EL (cell line): ENCODE measurements at places on chromosomes 4 and X.

DNA sequence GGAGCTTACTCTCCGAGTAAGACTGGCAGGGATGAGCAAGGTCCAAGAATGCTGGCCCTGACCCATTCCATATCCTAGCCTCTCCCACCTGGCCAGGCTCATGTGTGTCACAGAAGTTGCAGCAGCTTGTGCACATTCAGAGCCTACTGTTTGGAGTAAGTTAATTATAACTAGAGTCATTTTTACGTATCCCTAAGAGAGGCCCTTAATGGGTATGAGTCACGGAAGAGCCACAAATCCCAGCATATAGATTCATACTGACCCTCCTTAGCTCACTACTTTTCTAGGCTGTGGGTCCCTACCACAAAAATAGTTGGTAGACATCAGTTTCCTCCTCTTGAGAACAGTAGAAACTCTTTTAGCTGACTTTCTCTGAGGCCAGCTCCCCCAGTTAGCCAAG lies 118.3 kb upstream of the FRG1 start:
- no peak for DNase-seq

- no peak for DNase-seq
These were observed 11.9 kb downstream of the GRPEL1 start for GRCh38 chr4:7055990-7056325.

- DNase-seq: no peak
These were observed 29.5 kb downstream of the CXXC4 start for GRCh38 chr4:104465201-104465600.

GRCh38 chr4:42436928-42437565 lies 39.8 kb downstream of the SHISA3 start:
- no peak for DNase-seq

GRCh38 chr4:120540625-120541024 lies 381.9 kb downstream of the PRDM5 start:
- DNase-seq: no peak

DNA sequence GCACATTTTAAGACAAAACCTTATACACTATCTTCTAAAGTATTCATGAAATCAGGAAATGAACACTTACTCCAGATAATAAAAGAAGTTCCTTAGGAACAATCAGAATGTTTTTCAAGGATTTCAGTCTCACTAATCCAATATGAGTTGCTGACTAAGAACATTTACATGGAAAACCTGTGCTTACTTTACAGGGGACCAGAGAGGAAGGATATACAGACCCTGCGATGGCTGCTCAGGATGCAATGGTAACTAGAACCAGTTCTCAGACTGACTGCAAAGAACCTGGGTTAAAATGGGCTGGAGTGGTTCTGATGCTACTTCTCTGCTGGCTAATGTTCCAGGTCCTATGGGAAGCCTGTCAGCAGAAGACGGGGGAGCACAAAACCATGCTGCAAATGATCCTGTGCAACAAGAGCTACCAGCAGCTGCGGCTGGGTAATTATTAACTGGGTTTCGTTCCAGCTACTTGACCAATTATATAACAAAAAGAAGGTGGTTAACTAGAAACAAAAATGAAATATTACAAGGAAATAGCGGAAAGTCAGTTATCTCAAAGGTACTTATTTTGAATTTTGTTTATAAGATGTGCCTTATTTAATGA lies 85.3 kb downstream of the ANXA10 start:
- no peak for DNase-seq

GRCh38 chr4:150106886-150107285 lies 28.6 kb downstream of the DCLK2 start:
- peak; percentile 76 for DNase-seq

DNA sequence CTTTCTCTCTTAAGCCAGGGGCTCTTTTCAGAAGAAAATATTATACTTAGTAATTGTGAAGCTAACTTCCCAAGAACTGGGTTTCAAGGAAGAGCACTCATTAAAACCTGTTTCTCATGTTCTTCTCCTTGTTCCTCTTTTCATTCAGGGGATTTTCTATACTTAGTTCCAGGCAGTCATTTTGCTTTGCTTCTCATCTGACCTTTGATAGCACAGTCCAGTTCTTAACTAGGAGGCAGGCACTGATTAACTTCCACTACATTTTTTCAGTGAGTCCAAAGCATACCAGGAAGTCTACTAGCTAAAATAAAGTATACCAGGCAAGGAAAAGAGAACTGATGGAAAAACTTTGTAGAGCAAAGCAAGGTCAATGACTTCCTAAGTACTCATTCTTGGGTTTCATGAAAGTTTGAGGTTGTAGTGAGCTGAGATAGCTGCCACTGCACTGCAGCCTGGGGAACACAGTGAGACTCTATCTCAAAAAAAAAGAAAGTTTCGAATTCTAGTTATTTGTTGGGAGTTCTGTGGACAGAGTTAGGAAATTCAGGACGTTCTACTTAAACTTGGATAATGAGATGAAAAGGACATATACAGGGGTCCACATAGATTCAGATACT lies 190.1 kb upstream of the HS3ST1 start:
- DNase-seq: no peak

- DNase-seq: no peak
These were observed 8.5 kb downstream of the TAFAZZIN start for GRCh38 chrX:154419688-154420401.

DNA sequence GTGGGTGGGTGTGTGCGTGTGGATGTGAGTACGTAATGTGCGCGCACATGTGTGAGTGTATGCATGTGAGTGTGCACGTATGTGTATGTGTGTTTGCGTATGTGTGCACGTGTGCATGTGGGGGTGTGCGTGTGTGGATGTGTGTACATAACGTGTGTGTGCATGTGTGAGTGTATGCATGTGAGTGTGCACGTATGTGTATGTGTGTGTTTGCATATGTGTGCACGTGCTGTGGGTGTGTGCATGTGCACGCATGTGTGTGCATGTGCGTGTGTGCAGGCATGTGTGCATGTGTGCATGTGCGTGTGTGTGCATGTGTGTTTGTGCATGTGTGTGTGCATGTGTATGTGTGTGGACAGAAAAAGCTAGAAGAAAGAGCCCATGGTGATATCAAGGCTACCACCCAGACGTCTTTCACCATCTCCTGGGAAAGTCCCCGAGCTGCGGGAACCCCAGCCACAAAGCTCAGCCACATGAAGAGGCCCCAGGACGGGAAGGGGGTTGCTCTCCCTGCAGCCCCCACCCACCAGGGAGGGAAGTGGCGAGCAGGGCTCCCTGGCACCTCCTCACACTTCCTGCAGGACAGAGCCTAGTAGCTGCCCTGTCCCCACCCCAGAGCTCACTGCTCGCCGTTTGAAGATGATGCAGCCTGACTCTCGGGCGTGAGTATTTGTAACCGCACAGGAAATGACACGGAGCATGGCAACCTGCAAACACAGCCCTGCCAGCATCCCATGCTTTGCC lies 108.3 kb downstream of the DCTD start:
- DNase-seq: no peak

- DNase-seq: no peak
These were observed 346.7 kb upstream of the SLIT2 start for GRCh38 chr4:19905024-19905423.

GRCh38 chr4:102103368-102103767 lies 241.9 kb downstream of the SLC39A8 start:
- DNase-seq: no peak

- no peak for DNase-seq
These were observed 151.7 kb upstream of the CASK start for GRCh38 chrX:42075032-42075431.

- no peak for DNase-seq
These were observed 32.9 kb upstream of the DIPK2B start for GRCh38 chrX:45233531-45233930.

DNA sequence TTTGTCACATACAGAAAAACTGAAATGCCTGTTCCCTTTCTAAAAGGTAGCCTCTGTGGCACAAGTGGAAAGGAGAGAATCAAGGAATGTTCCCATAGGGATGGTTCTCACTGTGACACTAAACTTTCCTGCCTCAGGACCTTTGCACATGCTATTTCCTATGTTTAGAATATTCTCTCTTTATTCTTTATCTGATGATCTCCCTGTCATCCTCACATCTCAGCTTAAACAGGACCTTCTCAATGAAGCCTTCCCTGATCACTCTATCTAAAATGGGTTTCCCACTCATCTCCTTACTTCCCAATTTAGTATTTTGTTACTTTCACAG lies 32.3 kb downstream of the HOPX start:
- no peak for DNase-seq

- no peak for DNase-seq
These were observed 43.0 kb upstream of the PHOX2B start for GRCh38 chr4:41791557-41791956.

- no peak for DNase-seq
These were observed 118.1 kb upstream of the NEIL3 start for GRCh38 chr4:177191586-177191985.

- DNase-seq: no peak
These were observed 443.6 kb upstream of the TENM3 start for GRCh38 chr4:181799561-181800069.

GRCh38 chr4:139607502-139608060 lies 51.6 kb upstream of the SETD7 start:
- no peak for DNase-seq

GRCh38 chr4:184395971-184396391 lies 78.4 kb downstream of the IRF2 start:
- DNase-seq: no peak

GRCh38 chrX:56802428-56802827 lies 73.4 kb downstream of the NBDY start:
- DNase-seq: no peak

DNA sequence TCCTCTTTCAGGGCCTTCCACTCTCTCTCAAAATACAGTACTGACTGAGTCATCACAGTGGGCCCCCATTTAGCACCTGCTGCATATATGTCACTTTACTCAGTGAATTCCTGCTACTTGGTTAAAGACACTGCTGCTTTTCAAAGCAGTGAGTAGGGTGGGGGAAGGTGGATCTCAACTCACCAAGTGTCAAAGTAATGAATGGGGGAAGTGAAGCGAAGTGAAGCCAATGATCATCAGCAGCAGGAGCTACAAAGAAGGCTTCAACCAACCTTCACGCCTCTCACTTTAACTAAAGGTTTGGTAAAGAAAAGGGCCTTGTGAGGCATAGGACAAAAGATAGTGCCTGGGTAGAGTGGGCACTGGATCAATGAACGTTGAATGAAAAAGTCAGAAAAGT lies 424.1 kb downstream of the SMARCA1 start:
- no peak for DNase-seq

DNA sequence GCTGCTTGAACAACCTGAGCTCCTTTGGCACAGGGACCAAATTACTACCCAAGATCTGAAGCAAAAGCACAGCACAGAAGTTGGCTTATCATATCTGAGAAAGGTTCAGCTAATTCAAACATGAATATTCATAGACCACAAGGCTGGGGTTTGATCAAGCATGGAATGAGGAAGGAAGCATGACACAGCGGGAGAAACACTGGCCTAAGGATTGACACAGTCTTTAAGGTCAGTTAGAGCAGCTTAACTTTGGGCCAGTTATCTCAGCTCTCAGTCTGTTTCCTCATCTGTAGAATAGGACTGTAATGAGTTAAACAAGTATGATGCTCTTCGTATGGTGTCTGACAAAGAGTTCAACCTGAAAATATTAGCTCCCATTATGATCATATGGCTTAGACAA lies 88.5 kb upstream of the CBR4 start:
- peak; percentile 50 for DNase-seq

- no peak for DNase-seq
These were observed 58.8 kb upstream of the FAAH2 start for GRCh38 chrX:57227691-57228090.

DNA sequence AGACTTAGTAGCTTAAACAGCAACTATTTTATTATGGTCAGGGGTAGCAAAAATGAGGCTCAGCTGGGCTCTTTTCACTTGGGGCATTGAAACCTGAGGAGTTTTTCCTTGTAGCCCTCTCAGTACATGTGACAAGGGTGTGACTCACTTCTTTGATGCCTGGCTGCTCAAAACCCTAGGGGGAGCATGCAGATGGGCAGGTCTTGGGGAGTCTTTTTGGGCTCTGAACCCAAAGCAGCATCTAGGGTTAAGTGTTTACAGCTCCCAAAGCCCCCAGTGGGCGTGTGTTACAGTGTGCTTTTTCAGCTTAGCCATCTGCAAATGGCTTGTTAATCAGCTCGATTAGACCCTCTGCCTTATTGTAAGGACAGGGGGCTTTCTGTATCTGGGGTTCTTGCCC lies 1752.7 kb downstream of the PCDH7 start:
- DNase-seq: no peak

GRCh38 chr4:1683261-1683735 lies 815 bp downstream of the FAM53A start:
- DNase-seq: peak; percentile 83

DNA sequence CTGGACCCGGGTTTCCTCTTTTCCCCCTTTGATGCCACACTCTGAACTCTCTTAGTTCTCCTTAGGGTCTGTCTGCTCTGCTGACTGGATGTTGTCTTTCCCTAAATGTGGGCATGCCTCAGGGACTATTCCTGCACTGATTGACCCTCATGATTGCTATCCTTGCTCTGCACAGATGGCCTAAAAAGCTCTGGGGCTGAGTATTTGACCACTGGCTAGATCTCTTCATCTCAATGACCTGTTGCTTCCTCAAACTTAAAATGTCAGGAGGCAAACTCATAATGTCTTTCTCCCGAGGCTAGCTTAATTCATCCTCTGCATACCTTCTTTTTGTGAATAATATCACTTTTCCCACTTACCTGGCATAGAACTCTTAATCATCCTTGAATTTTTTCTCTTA lies 157.4 kb downstream of the GATB start:
- no peak for DNase-seq

GRCh38 chr4:121096191-121096590 lies 23.9 kb upstream of the NDNF start:
- DNase-seq: no peak

GRCh38 chrX:150572206-150572605 lies 3.8 kb downstream of the MTM1 start:
- no peak for DNase-seq

DNA sequence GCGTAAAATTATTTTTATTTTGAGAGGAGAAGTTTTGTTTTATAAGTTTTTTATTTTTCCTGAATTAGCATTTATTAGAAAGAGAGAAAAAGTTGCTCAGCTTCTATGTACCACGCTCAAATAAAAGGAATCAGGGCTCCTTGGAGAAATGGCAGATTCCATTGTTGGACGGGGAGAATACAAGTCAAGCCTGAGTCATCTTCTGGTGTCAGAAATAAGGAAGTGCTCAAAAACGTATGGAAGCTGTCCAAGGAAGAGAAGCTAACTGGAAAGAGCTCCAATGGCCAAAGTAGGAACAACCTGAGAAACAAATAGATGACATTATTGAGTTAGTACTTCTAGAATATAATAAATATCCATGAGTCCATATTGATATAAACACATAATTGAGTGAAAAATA lies 89.3 kb upstream of the NEIL3 start:
- peak; percentile 37 for DNase-seq

GRCh38 chr4:148057516-148057915 lies 325.6 kb downstream of the ARHGAP10 start:
- no peak for DNase-seq

DNA sequence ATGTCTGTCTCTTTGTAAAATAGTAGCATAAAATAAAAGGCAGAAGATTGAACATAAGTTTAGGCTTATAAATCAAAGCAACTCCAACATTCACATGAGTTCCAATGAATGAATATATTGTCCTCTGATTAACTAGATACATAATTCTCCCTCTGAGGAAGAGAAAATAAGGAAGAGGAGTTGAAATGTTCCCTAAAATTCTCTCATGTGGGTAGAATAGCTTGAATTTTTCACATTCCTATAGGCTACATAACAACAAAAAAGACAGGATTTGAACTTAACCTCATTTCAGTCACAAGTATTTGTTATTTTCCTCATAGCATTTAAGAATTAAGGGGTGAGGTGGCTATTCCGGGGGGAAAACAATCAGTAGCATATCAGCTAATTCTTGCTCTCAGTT lies 462.4 kb upstream of the NDST4 start:
- no peak for DNase-seq

GRCh38 chrX:74216421-74216820 lies 87.6 kb upstream of the ZCCHC13 start:
- no peak for DNase-seq

GRCh38 chr4:143347484-143348111 lies 10.9 kb downstream of the GAB1 start:
- no peak for DNase-seq
